Mesothelial cell of epicardium (in vitro differentiated cells): ENCODE measurements at places on chromosomes 1 and 21.

GRCh38 chr1:60090655-60091054, 17.1 kb upstream of the C1orf87 start:
- H3K4me1 ChIP-seq: no peaks in the 10 kb centered on the region
- H3K27ac ChIP-seq: no peak overlapping the region
- no peak overlapping the region for H3K4me3 ChIP-seq
- H3K36me3 ChIP-seq: no peaks in the 10 kb centered on the region
- H3K27me3 ChIP-seq: peaks cover 39% of the 10 kb centered on the region

DNA sequence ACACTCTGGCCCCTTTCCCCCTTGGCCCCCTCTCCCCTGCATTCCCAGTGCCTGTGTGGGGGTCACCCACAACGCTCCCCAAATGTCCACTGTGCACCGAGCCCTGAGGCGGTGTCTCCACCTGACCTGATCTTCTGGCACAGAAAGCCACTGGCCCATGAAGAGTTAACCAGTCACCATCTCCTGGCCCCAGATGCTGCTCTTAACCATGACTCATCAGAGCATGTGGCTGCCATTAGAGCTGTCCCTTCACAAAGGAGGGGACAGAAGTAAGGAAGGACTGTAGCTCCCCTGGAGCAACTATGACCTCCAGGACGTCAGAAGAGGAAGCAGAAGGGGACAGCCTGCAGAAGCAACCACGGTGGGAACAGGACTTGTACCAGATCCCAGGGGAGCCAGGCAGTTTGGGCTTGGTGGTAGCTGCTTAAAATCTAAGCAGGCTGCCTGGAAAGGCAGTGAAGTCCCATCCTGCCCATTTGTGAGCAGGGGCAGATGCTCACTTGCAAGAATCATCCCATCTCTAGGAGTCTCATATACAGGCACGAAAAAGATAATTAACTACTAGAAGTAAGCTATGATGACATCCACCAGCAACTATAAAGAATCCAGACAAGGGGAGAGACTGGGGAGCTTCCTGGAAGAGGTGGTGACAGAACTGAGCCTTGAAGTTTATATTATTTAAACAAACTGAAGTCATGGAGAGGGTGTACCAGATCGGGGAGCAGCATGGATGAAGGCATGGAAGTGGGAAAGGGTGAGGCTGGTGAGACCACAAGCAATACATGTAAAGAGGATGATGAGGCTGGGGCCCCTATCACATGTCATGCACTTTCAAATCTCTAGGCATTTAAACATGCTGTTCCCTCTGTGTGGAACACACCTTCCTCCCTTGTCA, 1.1 kb upstream of the TTC39A start:
- H3K4me3 ChIP-seq: peak overlapping the region; percentile 80
- no peaks in the 10 kb centered on the region for H3K36me3 ChIP-seq
- DNase-seq: no peak
- peak overlapping the region; percentile 82 for H3K27ac ChIP-seq

GRCh38 chr21:43721206-43721605, 2.3 kb downstream of the PDXK start:
- peaks cover 4% of the 10 kb centered on the region for H3K27me3 ChIP-seq
- no peak for DNase-seq
- H3K4me1 ChIP-seq: peaks cover 23% of the 10 kb centered on the region
- no peaks in the 10 kb centered on the region for H3K36me3 ChIP-seq

GRCh38 chr1:230542054-230542453, 100.2 kb upstream of the COG2 start:
- no peaks in the 10 kb centered on the region for H3K36me3 ChIP-seq
- no peak for DNase-seq
- H3K27ac ChIP-seq: no peak overlapping the region
- H3K27me3 ChIP-seq: peaks cover 14% of the 10 kb centered on the region
- H3K4me3 ChIP-seq: no peak overlapping the region

- no peaks in the 10 kb centered on the region for H3K36me3 ChIP-seq
- H3K27ac ChIP-seq: no peak overlapping the region
- H3K27me3 ChIP-seq: no peaks in the 10 kb centered on the region
- H3K4me3 ChIP-seq: no peak overlapping the region
- H3K4me1 ChIP-seq: peaks cover 21% of the 10 kb centered on the region
- DNase-seq: no peak
Measured at GRCh38 chr1:210645582-210646257, 317.0 kb downstream of the HHAT start.

DNA sequence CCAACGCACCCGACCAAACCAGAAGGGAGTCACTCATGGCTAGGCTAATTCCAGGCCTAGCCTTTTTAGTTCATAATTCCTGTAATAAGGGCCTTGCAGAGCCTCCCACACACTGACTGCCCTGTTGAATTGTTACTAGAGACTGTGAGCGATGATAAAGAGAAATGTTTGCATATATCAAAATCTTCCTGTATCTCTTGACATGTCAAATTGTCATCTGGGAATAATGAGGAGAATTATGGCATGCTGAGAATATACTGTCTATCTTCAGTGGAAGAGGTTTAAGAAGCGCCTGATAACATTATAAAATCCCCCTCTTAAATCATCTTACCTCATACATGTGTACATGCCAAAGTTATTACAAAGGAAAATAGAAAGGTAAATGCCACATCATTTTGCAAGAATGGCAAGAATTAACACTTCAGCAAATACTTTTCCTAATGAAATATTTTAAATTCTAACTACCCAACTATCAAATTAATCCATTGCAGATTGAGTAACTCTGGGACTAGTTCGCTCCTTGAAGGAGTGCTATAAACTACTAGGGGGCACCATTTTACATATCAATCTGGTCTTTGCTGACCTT, 144.1 kb downstream of the CENPF start:
- H3K27me3 ChIP-seq: peaks cover 7% of the 10 kb centered on the region
- peaks cover 28% of the 10 kb centered on the region for H3K4me1 ChIP-seq
- no peak for DNase-seq

DNA sequence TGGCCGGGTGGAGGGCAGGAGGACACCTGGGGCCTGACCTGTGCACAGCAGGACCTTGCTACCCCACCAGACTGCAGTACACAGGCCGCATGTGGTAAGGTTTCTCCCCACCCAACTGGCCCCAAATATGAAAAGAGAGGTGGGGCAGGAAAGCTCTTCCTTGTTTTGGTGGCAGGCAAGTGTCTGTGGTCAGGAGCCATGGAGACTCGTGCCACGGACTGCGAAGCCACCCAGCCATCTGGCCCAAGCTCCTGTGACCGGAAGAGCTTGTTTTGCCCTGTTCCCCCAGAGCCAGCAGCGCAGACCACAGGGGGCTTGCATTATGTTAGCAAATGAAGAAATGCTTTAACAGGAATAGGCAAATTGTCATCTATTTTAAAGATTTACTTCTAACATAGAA, 54.9 kb downstream of the OLIG1 start:
- H3K36me3 ChIP-seq: no peaks in the 10 kb centered on the region
- peaks cover 63% of the 10 kb centered on the region for H3K27me3 ChIP-seq
- no peak for DNase-seq
- H3K4me1 ChIP-seq: peaks cover 6% of the 10 kb centered on the region
- no peak overlapping the region for H3K4me3 ChIP-seq

DNA sequence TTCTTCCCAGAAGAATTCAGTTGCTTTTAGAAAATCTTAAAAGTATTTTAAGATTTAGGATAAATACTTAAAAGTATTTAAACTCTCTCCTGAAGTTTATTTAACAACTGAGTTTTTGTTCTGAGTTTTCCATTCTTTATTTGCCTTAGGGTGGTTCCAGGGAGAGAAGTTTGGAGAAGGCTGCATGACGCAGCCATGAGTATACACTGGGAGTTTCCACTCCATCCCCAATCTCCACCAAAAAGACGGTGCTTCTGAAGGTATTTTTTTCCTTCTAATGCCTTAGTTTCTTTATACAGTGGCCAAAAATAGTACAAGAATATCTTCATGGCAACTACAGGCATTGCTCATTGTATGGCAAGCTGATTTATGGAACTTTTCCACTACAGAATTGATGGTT, 122.7 kb downstream of the ST6GALNAC5 start:
- peaks cover 1% of the 10 kb centered on the region for H3K27me3 ChIP-seq
- no peaks in the 10 kb centered on the region for H3K36me3 ChIP-seq
- H3K4me1 ChIP-seq: no peaks in the 10 kb centered on the region
- H3K4me3 ChIP-seq: no peak overlapping the region
- H3K27ac ChIP-seq: no peak overlapping the region
- no peak for DNase-seq

DNA sequence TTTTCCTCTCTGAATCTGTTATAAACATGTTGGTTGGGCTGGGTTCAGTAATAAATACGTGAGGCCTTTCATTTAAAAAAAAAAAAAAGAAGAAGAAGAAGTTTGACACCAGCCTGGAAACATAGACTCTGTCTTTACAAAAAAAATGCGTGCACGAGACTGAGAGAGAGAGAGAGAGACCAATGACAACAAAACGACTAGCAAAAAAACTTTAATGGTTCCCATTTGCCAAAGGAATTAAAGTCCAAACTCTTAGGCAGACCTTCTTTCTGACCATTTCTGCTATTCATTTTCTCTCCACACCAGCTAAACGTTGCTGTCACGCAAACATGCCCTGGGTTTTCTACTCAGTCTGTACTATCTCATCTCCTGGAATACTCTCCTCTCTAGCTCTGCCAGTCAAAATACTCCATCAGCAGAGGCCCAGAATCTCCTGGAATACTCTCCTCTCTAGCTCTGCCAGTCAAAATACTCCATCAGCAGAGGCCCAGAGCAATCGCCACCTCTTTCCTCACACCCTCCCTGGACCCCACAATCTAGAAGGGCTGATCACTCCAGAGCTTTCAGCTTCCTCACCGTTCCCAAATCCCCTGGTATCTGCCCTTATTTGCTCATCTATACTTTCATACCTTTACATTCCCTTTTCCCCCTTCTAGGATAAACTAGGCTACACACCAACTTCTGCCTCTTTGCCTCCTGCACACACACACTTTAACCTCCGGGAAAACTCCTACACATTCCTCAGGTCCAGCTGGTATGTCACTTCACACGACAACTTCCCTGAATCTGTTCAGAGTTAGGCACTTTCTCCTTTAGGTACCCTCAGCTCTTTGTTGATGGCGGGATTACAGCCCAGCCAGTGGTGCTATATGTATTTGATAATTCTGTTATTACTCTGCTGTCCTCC, 100.0 kb downstream of the CDC7 start:
- DNase-seq: no peak
- H3K4me3 ChIP-seq: no peak overlapping the region
- no peaks in the 10 kb centered on the region for H3K36me3 ChIP-seq
- peaks cover 24% of the 10 kb centered on the region for H3K4me1 ChIP-seq
- H3K27me3 ChIP-seq: no peaks in the 10 kb centered on the region

GRCh38 chr1:247966532-247967204, 1.6 kb downstream of the OR2AK2 start:
- no peaks in the 10 kb centered on the region for H3K27me3 ChIP-seq
- no peaks in the 10 kb centered on the region for H3K36me3 ChIP-seq
- H3K4me3 ChIP-seq: no peak overlapping the region
- DNase-seq: no peak
- no peaks in the 10 kb centered on the region for H3K4me1 ChIP-seq

DNA sequence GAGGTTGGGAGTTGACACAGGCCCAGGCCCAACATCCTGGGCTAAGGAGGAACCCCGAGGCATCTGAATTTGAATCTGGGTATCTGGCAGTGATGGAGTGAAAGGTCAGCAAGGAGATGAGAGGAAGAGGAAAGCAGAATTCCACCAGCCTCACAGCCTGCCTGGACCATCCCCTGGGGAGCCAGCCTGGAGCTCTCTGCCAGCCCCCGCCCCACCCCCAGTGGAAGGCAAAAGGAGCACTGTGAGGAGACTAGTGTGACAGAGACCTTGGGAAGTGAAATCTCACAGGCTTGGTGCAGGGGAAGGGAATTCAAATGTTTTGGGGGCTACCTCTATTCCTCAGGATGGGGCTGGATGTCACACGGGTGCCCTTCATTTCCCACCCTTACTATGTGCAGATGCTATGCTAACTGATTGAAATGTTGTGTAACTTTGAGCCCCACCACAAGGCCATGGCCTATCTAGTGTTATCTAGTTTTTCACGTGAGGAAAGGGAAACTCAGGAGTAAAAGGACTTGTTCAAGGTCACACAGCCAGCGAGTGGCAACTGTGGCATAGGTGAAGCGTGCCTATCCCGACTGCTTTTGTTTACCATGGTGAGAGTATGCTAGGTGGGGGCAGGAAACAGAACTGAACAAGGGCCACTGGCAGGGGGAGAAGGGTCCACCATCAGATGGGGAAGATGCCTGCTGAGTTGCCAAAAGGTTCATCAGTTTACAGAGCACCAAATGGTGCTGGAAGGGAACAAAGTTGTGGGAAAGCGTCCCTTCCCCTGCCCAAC, 29.8 kb downstream of the AHDC1 start:
- H3K4me1 ChIP-seq: peaks cover 57% of the 10 kb centered on the region
- no peaks in the 10 kb centered on the region for H3K36me3 ChIP-seq
- no peak for DNase-seq
- peak overlapping the region; percentile 38 for H3K4me3 ChIP-seq
- H3K27me3 ChIP-seq: no peaks in the 10 kb centered on the region

- peaks cover 3% of the 10 kb centered on the region for H3K36me3 ChIP-seq
- no peak overlapping the region for H3K4me3 ChIP-seq
- DNase-seq: no peak
- H3K27ac ChIP-seq: no peak overlapping the region
- peaks cover under 1% of the 10 kb centered on the region for H3K27me3 ChIP-seq
- peaks cover 23% of the 10 kb centered on the region for H3K4me1 ChIP-seq
Measured at GRCh38 chr1:1609822-1610485, 5.3 kb upstream of the MIB2 start.

DNA sequence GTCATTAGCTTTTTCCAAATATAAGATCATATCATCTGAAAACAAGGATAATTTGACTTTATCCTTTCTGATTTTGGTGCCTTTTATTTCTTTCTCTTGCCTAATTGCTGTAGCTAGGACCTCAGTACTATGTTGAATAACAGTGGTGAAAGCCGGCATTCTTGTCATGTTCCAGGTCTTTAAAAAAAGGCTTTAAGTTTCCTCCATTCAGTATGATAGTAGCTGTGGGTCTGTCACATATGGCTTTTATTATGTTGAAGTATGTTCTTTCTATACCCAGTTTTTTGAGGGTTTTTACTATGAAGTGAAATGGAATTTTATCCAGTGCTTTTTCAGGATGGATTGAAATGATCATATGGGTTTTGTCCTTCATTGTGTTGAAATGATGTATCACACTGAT, 115.8 kb downstream of the DUSP10 start:
- no peak for DNase-seq
- H3K27me3 ChIP-seq: no peaks in the 10 kb centered on the region
- H3K4me3 ChIP-seq: no peak overlapping the region
- no peak overlapping the region for H3K27ac ChIP-seq
